Neural progenitor cell (in vitro differentiated cells): ENCODE measurements at places on chromosomes 6 and 20. TPM values are rescaled to one million over a fixed set of nuclear protein-coding genes. Genes with fewer than 3 reads are reported as not detected.

DNA sequence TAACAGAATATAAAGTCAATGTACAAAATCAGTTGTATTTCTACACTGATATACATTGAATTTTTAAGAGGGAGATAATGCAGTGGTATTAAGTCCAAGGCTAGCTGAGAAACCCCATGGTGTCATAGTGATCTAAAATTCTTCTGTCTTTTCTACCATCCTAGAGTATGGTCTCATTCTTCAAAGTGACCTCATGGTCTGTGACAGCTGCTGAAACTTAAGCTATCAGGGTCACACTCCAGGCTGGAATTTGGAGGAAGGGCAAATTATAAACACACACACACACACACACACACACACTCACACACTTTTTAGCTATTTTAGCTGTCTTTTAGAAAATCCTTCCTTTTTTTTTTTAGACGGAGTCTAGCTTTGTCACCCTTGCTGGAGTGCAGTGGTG, 47.3 kb upstream of the DYNLRB1 start:
- no peak for DNase-seq

DNA sequence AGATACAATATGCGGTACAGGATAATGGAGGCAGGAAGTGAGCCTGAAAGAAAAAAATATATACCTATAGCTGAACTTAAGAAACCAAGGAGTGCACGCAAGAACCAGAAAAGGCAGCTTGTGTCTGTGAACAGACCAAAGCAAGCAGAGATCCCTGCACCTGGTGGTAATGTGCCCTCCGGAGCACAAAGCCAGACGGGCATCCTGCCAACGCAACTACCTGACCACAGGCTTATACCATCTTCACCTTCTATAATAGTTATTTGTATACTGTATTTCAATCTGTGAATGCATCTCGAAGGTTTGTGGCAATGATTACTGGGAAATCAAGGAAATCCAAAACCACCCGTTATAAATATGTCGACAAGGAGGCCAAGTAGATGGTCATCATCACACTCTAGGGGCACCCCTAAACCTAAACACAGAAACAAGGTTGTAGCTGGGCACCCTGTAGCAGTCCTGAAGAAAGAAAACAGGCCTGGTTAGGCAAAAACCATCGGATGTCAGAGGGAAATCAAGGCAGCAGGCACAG, 801 bp downstream of the FBXL4 start:
- DNase-seq: peak; percentile 3

Gene IDH3B
- 94.3 and 111 TPM in 2 replicates for total RNA-seq

Gene AGER
- total RNA-seq: 1.1 and 1.4 TPM in 2 replicates

DNA sequence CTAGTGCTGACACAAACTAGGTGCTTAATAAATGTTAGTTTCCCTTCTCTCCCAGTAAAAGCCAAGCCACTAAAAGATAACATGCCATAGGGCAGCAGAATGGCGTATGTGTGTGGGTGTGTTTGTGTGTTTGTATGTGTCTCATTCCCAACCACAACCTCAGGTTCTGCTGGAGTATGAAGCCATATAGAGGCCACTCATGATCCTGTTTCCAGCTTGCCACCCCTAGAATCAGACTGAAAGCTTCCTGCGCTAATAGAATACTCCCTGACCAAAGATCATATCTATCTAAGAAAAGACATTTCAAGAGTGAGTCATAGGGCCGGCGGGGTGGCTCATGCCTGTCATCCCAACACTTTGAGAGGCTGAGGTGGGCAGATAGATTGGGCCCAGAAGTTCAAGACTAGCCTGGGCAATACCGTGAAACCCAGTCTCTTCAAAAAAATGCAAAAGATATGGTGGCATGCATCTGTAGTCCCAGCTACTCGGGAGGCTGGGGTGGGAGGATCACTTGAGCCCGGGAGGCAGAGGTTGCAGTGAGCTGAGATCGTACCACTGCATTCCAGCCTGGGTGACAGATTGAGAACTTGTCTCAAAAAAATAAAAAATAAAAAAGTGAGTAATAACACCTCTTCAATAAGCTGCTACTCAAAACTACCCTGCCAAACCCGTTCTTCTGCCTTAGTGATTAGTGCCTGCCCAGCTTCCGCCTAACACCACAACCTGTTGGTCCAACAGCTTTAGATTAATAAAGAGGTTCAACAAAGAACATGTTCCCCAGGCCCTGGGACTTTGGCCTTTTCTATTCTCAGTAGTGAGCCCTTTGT, 11.8 kb upstream of the SNRPC start:
- no peak for DNase-seq

Gene VSX1
- not detected in 2 replicates for total RNA-seq

DNA sequence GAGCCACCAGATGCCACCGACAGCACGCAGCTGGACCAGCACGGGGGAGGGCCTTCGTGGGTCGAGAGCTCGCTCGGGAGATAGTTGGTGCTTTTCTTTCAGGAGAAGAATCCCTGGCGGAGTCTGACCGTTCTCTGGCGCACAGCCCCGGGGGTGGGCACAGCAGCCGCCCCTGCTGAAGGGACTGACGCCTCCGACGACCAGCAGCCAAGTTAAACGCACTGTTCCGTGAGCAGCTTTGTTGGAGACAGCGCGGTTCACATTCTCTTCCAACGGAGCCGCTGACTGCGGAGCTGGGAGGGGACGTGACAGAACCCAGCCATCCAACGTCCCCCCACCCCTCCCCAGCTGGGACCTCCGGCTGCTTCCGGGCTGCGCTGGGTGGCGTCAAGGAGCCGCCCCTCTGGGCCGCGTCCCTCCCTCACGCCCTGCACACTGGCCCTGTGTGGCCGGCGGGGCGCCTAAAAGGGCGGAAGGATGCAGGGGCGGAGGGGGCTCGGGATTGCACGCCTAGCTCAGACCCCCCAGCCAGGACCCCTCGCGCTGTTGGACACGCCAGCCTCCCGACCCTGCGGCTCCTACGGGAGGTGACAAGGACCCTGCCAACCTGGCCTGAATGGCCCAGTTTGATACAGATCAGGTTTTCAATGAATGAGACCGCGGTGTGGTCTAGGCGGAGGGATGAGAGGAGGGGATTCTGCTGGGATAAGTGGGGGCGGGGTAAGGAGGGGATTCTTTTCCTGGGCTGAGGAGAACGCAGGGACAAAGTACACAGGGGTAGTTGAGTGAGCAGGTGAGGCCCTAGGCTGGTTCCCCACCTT, 36.4 kb upstream of the KHDC1 start:
- DNase-seq: no peak

DNA sequence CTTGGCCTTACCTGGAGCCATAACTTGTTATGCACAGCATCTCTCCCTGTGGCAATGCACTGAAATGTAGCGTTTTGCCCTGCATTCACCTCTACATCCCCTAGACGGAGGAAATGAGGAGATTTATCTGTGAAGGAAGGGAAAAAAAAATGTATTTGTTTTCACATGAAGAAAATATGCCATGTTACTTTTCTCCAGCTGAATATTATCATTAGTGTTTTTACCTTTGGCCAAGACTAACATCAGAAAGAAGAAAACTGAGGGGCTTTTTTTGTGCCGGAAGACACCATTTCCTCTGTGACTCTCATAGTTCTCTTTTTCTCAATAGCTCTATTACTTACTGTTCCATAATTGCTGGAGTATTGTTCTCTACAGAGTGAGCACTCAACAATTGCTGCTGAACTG, 280.4 kb downstream of the PTPRK start:
- DNase-seq: no peak

Gene HCRTR2
- 0.06 TPM in 1 of 2 replicates, not detected in the other for total RNA-seq

Gene SMOC2
- 0.74 and 0.75 TPM in 2 replicates for total RNA-seq

DNA sequence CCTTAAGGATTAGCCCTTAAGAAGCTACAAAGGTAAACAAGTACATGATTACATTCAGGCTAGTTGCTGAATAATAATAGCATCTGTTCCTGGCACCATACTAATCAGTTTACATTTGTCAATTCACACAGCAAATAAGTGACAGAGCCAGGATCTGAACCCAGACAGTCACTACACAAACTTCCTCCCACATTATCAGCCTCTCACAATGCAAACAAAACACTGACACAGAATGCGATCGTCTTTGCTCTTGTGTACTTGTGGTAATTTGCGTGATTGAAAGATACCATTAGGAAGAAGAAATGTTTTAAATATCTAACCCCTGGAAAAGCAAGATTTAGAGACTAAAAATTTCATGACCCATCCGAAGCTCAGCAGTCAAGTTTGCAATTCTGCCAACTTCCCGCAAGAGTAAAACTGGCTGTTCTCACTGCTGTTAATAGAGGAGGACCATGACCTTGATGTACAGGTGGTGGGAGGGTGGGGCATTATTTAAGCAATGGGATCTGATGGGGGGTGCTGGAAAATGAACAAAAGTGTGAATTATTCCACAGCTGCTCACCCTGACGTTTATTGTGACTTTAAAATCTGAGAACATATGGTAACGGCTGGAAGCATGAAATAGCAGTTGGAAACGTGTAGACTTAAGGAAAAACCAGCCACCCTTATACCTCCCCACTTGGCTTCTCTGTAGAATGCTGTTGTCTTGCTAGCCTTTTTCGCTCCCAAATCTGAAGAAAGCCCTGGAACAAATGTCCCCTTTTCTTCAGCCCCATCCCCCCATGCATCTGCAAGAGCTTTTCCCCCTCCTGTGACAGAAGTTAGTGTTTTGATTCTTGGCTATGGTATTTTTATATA, 95.3 kb upstream of the ARMC2 start:
- DNase-seq: no peak

DNA sequence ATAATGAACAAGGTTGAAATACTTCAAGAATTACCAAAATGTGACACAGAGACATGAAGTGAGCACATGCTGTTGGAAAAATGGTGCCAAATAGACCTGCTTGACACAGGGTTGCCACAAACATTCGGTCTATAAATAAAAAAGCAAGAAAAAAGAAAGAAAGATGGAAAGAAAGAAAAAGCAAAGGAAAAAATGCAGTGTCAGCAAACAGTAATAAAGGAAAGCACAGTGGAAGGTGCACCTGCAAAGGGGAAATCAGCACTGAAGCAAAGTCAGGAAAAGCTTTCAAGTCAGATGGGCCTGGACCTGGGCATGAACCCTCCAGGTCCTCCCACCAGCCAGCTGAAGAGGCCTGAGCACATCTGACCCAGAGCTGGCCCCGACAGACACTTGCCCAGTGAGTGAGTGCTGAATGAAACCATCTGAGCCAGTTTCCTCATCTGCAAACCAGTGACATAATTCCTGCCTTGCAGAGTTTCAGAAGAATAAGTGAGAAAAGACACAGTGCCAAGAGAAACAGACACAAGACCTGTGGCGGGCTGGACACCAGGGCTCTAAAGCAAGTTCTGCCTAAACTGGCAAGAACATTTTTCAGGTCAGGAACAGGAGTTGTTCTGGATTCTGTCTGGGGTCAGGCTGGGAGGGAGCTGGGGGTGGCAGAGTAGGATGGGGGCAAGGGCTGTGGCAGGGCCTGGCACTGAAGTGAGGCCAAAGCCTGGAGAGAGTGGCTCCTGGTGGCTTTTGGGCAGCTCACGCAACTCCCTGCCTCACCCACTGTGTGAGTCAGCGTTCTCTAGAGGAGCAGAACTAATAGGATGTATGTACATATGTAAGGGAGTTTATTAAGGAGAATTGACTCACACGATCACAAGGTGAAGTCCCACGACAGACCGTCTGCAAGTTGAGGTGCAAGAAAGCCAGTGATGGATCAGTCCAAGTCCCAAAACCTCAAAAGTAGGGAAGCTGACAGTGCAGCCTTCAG, 23.9 kb upstream of the MICB start:
- DNase-seq: no peak

GRCh38 chr20:63785691-63786131, 45.4 kb downstream of the ZBTB46 start:
- DNase-seq: peak; percentile 46

- peak; percentile 59 for DNase-seq
Observed at GRCh38 chr6:143513410-143513809, 1.9 kb upstream of the FUCA2 start.

- no peak for DNase-seq
Observed at GRCh38 chr6:56999049-56999448, 44.1 kb downstream of the BEND6 start.

DNA sequence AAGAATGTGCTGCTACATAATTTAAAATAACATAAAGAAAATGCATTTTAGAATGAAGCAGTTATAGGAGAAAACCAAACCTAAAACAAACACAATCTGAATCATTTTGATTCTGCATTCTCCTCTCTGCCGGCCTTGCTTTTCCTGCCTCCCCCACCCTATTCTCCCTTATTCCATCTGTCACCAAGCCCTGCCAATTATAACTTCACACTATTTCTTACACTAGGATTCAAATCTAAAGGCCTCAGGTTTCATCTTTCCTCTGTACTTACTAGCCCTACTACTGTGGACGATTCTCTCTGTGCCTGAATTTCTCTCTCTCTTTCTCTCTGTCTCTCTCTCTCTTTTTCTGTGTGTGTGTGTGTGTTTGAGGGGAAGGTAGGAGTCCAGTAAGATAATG, 18.7 kb upstream of the PRIM2 start:
- DNase-seq: no peak

Gene GPR6
- not detected in 2 replicates for total RNA-seq

Gene DDX43
- not detected in 2 replicates for total RNA-seq

Gene EPHA7
- total RNA-seq: 47.6 and 80.7 TPM in 2 replicates

DNA sequence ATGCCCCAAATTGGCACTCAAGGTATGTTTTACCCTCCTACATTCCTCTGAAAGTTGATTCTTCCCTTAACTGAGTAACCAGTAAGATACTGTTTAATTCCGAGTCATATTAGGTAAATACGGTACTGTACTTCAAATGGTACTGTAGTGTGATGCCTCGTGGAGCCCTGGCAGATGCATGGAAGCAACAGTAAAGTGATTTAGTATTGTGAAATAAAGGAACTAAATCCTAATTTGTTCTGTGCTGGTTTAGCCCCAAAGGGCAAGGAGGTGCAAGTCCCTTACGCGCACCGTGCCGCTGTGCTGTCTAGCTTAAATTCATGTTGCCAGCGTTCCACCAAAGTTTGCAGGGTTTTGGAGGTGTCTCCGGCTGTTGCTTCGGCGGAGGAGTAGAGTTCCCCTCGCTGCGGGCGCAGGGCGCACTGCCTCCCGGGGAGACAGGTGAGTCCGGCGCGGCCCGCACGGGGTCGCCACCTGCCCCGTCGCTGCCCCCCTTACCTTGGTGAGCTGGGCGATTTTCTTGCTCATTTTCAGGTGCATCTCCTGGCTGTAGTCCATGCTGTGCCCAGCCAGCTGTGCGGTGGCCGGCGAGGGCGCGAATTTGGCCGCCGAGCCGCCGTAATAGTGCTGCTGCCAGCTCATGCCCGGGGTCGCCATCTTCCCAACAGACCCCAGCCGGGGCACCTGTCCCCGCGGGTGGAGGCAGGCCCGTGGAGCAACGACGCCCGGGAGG, 655 bp downstream of the FAM184A start:
- peak; percentile 55 for DNase-seq

Gene KIAA1755
- total RNA-seq: 0.22 TPM in 2 replicates

DNA sequence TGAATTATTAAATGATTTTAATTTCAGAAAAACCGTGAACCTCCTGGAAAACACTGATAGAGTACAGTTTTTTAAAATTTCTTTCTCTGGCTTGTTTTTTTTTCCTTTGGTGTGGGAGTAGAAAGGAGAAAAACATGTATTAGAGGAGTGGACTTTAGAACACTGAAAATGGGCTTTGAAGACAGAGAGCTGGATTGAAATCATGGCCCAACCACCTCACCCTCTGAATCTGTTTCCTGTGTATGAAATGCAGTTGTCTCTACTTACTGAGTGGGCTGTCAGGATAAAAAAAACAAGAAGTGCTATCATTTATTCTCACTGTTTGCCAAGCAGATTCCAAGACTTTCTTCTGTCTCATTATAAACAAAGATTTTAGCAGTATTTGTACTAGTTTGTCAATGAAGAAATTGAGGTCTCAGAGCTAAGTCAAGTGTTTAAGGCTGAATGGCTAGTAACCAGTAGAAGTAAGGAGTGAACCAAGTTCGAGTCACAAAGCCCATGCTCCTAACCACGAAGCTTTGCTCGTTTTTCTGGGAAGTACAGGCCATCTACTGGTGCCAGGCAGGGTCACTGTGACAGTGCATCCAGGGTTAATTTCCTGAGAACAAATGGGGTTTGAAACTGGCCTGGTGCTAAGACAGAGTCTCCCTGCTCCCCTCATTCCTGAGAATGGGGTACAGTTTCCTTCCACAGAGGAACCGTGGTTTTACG, 256.4 kb downstream of the TMEM242 start:
- no peak for DNase-seq
